ENCODE measurements at places on chromosomes 11 and 22. TPM values are rescaled to one million over a fixed set of nuclear protein-coding genes. Genes with fewer than 3 reads are reported as not detected.

Gene ADM2
- total RNA-seq: 0.64 TPM

Gene C1QTNF4
- total RNA-seq: not detected

Gene FZD4
- 1.1 TPM for total RNA-seq

Gene RASGRP2
- 1.1 TPM for total RNA-seq

Gene SLC22A9
- not detected for total RNA-seq

Gene GGTLC3
- total RNA-seq: not detected

Gene RIN1
- 39.6 TPM for total RNA-seq

Gene SHANK2
- total RNA-seq: 8.0 TPM
